Activated CD8-positive, alpha-beta T cell treated with anti-CD3 and anti-CD28 coated beads, Interleukin-2, amount 10 ng/mL, durations not matched to agents 7 days and 5 days (primary cell): ENCODE measurements at places on chromosomes 6 and 20. TPM values are rescaled to one million over a fixed set of nuclear protein-coding genes. Genes with fewer than 3 reads are reported as not detected.

The WFDC5 gene
- total RNA-seq: not detected

GRCh38 chr20:48613926-48614325 is 213.9 kb downstream of the PREX1 start:
- no peak overlapping the region for H3K27ac ChIP-seq
- peaks cover 9% of the 10 kb centered on the region for H3K27me3 ChIP-seq
- no peak for DNase-seq
- no peaks in the 10 kb centered on the region for H3K4me1 ChIP-seq

DNA sequence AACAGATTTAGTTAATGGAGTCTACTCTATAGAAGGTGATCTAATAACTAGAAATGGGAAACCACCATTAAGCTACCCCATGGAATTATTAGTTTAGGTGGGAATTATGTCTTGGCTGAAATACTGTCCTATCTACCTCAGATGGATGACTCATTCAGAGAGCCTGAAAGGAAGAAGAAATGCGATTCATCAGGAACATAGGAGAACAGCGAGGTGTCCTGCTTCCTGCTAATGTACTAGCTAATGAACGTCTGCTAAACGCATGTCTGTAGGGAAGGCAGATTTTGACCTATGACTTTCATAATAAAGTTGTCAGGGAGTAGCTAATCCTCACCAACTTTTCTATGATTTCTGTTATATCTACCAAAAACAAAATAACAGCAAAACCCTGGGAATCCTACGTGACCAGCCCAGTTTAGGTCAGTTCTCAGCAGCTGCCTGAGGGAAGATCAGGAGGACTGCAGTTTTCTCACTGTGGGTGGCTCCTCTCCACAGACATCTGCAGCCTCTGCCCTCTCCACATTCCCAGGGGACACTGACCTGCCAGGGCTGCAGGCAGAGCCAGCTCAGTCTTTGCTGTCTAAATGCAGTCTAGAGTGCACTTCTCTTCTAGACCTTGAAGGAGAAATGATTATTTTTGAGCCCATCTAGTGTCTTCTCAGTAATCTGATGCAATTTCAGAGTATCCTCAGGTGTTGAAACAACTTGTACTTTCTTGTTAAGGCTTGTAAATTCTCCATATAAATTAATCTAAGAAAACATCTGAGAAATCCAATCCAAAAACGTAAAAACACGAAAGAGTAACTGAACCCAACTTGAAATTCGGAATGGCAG is 18.1 kb upstream of the SFT2D1 start:
- no peak for DNase-seq
- H3K36me3 ChIP-seq: peaks cover 9% of the 10 kb centered on the region
- H3K4me1 ChIP-seq: no peaks in the 10 kb centered on the region
- H3K27ac ChIP-seq: no peak overlapping the region

GRCh38 chr6:37784585-37784967 is 35.0 kb upstream of the ZFAND3 start:
- H3K27me3 ChIP-seq: peaks cover 26% of the 10 kb centered on the region
- no peak for DNase-seq
- H3K36me3 ChIP-seq: no peaks in the 10 kb centered on the region
- no peak overlapping the region for H3K4me3 ChIP-seq
- no peak overlapping the region for H3K27ac ChIP-seq
- peaks cover 18% of the 10 kb centered on the region for H3K4me1 ChIP-seq

GRCh38 chr6:25173951-25174474 is 105.2 kb upstream of the CARMIL1 start:
- DNase-seq: no peak
- H3K36me3 ChIP-seq: no peaks in the 10 kb centered on the region
- peaks cover 52% of the 10 kb centered on the region for H3K4me1 ChIP-seq
- no peak overlapping the region for H3K4me3 ChIP-seq
- H3K27ac ChIP-seq: no peak overlapping the region

DNA sequence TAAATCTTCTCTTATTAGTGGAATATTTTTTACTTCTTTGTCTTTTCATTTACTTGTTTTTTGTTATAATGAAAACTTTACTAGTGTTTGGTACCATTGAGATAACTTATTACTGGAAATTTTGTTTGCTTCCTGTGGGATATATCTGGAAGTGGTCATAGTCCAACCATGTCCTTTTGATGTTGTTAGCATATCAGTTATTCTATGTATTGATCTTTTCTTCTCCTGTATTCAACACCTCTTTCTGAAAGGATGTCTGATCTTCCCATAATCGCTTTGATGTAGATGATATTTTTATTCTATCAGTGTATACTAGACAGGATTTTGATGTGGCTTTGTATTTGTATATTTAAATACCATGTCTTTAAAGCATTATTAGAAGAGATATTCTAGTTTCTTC is 17.0 kb downstream of the ZNF451 start:
- no peak overlapping the region for H3K4me3 ChIP-seq
- no peak overlapping the region for H3K27ac ChIP-seq
- H3K4me1 ChIP-seq: peaks cover 20% of the 10 kb centered on the region
